ENCODE measurements at places on chromosomes 11 and 22.

DNA sequence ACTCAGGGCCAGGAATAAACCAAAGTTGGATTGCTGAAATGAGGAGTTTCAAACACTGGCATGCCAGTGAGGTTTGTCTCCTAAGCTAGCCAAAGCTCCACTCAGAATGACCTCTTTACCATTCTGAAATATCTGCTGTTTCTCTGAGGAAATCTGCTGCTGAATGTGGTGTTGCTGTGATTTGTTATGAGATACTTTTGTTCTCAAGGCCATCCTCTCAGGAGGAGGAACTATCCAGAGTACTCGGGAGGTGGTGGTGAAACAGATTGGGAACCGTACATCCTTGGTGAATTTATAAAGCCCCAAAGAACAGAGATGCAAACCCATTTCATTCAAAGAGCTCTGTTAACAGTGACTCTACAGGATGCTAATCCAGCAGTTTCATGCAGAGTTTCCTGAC is 50.5 kb downstream of the BDNF start:
- DNase-seq: no peak

DNA sequence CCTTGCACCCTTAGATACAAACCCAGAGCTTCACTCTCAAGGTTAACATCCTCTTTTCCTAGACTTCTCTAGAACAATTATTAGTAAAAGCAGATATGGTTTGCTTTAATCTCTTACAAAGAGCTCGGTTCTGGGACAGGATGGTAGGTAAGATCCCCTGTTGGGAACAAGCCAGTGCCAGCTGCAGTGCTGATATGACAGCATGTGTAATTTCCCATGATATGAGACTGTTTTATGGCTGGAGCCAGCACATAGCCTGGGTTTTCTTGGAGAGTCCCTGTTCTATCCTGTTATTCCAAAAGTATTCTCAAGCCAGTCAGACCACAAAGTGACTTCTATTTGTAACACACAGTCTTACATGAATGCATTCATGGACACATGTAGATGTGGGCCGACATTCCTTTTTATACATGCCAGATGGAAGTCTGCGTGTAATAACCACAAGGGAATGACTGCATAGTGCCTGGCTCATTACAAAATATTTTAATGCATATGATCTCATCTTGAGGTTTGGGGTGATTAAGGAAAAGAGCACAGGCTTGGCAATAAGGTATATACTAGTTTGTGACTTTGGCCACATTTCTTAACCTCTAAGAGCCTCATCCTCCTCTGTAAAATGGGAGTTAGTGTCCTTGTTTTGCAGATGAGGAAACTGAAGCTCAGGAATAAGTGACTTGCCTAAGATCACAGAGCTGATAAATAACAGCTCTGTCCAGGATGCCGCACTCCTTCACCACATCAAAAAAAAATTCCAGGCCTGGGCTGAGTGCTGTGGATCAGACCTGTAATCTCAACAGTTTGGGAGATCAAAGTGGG is 21.8 kb downstream of the CLMP start:
- no peak for DNase-seq

DNA sequence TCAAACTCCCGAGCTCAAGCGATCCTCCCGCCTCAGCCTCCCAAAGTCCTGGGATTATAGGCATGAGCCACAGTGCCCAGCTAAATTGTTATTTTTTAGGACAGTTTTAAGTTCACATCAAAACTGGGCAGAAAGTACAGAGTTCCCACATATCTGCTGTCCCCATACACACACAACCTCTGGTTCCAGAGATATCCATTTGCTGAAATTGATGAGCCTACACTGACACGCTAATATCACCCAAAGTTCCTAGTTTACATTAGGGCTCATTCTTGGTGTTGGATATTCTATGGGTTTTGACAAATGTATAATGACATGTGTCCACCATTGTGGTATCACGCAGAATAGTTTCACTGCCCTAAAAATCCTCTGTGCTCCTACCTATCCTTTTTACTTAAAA is 2.7 kb upstream of the SEC14L4 start:
- no peak for DNase-seq

- DNase-seq: no peak
Measured at GRCh38 chr22:50248196-50249081, 2.6 kb downstream of the HDAC10 start.

DNA sequence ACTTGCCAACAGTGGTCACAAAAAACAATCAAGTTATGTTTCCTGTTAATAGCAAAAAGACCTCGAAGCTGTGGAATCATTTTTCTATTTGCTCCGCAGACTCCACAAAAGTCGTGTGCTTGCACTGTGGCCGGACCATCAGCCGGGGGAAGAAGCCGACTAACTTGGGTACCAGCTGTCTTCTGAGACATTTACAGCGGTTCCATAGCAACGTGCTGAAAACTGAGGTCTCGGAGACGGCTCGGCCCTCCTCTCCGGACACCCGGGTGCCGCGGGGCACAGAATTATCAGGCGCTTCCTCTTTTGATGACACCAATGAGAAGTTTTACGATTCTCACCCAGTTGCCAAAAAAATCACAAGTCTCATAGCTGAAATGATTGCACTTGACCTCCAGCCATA is 31.6 kb downstream of the ZBED4 start:
- no peak for DNase-seq

- no peak for DNase-seq
Measured at GRCh38 chr11:69773626-69774353, 1.4 kb downstream of the FGF4 start.

- DNase-seq: no peak
Measured at GRCh38 chr11:117995472-117995871, 9.3 kb downstream of the IL10RA start.

- DNase-seq: peak; percentile 59
Measured at GRCh38 chr11:34356913-34357700, 703 bp downstream of the ABTB2 start.

DNA sequence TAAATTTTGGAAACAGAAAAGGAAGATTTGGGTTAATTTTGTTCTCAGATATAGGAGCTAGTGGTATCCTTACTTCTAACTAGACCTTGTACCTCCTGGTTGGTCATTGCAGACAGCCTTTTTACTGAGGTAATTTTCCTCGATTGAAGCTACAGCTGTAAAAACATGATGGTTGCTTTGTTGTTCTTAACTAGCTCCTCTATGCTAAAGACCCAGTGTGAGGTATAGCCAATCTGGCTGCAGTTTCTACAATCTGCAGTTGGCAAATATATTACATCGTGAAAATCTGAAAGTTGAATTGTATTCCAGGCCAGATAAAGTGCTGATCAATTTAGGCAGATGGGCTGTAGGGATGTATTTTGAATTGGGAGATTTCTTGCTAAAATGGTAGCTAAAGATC is 116.5 kb downstream of the AASDHPPT start:
- DNase-seq: no peak

DNA sequence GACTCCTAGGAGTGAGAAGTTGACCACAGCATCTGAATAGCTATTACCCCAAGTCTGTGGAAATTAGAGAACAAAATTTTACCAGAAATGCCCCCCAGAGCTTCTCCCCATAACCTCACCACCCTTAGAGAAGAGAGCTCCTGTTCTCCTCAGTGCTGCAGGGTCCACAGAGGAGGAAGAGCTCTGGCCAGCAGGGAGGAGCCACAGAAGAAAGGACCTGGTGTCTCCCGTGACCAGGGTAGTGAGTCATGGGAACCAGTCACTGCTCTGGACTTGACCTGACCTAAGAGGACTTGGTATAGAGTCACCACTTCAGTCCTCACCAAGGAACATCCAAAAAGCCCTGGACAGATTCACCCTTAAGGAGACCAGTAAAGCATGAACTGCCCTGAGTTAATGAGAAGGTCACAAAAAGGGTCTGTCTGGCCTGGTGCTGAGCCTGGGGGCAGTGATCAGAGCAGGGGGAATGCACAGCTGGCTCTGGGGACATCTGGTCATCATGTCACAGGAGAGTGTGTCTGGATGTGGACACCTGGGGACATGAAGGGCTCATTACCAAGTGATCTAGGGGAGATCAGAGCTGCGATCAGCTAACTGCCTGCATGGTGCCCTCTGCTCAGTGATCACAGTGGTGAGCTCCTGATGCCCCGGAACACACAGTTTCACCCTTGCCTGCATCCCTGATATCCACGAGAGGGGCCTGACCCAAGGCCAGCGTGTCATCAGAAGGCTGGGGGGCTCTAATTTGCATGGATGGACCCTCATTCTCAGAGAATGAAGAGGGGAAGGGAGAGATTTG is 103.3 kb upstream of the TOP3B start:
- DNase-seq: no peak

DNA sequence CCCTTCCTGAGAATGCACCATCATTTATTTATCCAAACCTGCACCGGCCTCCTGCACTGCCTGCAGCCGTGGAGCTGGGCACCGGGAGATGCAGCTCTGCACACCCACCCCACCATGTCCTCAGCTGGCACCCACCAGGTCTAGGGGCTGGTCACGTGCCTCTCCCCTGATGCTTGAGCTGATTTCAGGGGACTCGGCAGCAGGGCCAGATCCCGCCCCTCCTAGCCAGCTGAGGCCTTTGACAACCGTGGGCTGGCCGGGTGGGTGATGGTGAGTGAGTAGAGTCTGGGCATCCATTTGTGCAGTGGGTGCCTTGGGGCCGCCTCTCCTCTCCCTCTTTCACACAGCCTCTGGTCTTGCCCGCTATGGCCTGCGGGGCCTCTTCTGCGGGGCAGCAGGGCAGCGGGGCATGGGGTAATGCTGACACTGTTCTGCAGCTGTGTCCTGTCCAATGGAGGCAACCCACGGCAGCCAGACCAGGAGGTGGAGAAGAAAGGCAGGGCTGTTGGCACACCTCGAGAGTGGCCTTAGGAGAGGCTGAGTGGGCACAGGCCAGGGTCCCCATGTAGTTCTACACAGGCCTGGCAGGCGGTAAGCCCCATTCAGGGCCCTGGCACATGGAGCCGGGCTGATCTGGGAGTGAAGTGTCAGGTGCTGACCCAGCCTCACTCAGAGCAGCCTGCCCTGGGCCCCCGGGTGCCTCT is 38.5 kb upstream of the PRODH start:
- no peak for DNase-seq

GRCh38 chr11:36282926-36283325 is 6.3 kb downstream of the COMMD9 start:
- no peak for DNase-seq

- peak; percentile 62 for DNase-seq
Measured at GRCh38 chr22:48084041-48084728, 1321.7 kb downstream of the TBC1D22A start.

- DNase-seq: no peak
Measured at GRCh38 chr11:71135112-71135511, 117.3 kb downstream of the SHANK2 start.

- peak; percentile 42 for DNase-seq
Measured at GRCh38 chr11:20397281-20397680, 9.8 kb downstream of the PRMT3 start.

DNA sequence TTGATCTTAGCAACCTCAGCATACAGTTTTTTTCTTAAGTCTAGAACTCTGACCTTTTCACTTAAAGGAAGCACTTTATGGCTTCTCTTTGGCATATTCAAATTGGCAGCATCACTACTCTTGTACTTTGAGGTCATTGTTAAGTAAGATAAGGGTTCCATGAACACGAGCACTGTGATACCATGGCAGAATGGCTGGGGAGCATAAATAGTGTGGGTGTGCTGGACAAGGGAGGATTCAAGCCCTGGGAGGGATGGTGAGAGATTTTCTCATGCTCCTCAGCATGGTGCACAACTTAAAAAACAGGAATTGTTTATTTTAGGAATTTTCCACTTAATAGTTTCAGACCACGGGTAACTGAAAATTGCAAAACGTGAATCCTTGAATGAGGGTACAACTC is 111.4 kb downstream of the ATXN10 start:
- DNase-seq: no peak

- no peak for DNase-seq
Measured at GRCh38 chr22:42913874-42914510, 56.9 kb upstream of the ARFGAP3 start.

GRCh38 chr11:119157063-119157462 is 8.2 kb downstream of the ABCG4 start:
- no peak for DNase-seq

- no peak for DNase-seq
Measured at GRCh38 chr11:134238956-134239355, 14.2 kb downstream of the THYN1 start.

DNA sequence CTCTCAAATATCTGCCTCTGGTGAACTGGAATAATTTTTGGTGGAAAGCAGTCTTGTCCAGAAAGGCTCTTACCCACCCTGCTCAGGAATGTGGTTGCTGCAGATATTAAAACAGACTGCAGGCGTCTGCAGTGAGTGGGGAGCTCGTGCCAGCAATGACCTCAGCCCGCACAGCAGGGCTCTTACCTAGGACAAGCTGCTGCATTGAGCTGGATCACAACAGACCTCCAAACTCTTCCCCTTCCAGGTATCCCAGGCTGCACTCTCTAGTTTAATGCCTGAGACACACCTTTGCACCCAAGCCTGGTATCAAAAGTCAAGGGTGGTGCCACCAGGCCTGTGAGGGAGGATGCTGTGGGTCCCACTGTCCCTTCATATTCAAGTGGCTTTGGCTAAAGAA is 69.7 kb upstream of the CDON start:
- no peak for DNase-seq

DNA sequence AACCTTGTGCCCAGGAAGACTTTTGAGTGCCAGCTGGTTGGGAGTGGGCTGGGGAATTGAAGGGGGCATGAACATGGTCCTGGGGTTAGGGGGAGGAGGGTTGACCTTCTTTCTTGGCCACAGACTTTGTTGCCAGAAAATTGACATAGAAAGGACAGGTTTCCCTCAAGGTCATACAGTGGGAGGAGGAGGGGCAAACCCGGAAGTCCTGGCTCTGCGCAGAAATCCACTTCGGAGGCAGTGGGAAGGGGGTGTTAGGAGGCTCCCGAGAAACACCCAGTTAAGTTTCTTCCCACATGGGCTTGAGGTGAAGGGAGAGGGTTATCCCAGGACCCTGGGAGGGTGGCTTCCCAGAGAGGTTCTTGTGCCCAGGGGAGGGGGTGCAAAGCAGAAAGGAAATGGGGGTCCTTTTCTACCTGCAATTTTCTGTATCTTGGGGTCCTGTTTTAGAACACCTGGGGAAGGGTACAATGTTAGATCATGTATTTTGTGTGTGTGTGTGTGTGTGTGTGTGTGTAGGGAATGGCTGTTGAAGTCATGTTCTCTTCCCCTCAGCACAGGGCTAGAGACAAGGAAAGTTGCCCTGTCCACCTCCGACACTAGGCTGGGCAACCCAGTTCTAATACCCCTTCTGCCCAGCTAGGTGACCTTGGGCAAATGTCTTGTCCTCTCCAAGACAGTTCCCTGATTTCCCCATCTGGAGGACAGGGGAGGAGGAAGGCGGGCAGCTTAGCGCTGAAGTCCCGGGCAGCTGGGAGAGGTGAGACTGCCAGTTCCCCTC is 1.1 kb downstream of the PVALB start:
- no peak for DNase-seq

Data from GM13976 (cell line).